ENCODE measurements at places on chromosomes 3 and 15.

DNA sequence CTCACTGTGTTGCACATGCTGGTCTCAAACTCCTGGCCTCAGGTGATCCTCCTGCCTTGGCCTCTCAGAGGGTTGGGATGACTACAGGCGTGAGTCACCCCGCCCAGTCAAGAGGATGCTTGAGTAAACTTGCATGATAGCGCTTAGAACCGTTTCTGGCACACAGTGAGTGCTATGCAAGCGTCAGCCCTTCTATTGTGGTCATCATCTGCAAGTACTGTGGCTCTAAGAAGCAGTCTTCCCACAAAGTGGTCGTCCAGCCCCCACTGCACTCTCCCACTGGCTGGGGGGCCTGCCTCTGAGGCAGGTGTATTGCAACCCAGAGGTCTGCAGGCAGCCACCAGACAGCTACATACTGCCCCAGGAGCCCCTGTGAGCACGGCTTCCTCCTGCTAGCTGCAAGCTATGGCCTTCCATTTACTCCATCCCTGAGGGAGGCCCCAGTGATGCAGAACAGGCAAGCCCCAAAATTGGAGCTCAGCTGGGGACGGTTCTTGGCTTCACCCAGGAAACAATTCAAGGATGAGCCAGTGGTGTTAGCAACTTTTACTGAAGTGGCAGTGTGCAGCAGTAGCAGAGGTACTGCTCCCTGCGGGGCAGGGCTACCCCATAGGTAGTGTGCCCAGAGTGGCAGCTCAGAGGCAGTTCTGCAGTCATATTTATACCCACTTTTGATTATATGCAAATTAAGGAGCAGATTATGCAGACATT lies 95.4 kb downstream of the LSM3 start:
- peak; percentile 20 for DNase-seq

DNA sequence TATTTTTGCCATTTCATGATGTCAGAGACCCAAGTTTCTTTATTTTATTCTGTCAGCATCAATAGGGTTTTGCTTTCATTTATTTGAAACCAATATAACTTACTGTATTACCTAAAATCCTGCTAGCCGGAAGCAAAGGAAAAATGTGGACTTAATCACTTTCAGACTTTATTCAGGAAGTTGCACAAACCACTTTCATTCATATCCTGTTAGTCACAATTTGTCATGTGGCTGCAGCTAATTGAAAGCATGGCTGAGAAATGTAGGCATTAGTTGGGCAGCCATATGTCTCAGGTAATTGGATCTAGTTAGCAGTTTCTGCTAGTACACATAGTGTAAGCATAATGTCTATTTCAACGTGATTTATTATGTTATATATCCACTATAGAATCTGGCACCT lies 462.3 kb upstream of the SGO1 start:
- no peak for DNase-seq

DNA sequence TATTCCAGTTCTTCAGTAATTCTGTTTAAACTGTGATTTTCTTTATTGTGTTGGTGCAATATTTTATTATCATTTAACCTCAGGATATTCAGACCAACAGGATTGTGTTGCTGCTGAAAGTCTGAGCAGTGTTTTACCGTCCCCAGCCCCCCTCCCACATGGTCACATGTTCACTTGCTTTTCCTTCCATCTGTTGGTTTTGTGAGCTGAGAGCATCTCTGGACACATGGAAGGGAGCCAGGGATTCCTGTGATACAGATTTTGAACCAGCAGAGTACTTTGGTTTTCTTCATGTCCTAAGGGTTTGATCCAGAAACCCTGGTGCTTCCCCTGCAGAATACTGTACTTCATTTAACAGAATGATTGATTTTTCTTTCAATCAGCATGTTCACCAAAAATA lies 11.9 kb downstream of the ARRDC4 start:
- DNase-seq, result no peak

GRCh38 chr3:102400766-102401165 lies 34.0 kb upstream of the ZPLD1 start:
- no peak for DNase-seq

DNA sequence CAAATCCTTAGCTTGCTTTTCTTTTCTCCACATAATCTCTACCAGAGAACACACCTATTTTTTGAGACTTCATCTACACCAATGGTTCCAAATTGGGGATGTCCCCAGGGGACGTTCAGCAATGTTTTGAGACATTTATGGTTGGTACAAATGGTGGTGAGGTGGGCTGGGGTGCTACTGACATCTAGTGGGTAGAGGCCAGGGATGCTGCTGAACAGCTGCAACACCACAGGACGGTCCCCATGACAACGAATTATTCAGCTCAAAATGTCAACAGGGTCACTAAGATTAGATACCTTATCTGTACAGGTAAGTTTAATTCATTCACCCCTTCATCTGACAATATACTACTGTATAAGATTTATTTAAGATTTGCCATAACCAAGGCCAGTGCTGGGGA lies 14.4 kb downstream of the GK5 start:
- DNase-seq, result peak; percentile 23

GRCh38 chr3:143970773-143971358 lies 757 bp upstream of the DIPK2A start:
- peak; percentile 65 for DNase-seq

- DNase-seq, result no peak
Measured at GRCh38 chr3:34185301-34185700, 386.9 kb downstream of the PDCD6IP start.

DNA sequence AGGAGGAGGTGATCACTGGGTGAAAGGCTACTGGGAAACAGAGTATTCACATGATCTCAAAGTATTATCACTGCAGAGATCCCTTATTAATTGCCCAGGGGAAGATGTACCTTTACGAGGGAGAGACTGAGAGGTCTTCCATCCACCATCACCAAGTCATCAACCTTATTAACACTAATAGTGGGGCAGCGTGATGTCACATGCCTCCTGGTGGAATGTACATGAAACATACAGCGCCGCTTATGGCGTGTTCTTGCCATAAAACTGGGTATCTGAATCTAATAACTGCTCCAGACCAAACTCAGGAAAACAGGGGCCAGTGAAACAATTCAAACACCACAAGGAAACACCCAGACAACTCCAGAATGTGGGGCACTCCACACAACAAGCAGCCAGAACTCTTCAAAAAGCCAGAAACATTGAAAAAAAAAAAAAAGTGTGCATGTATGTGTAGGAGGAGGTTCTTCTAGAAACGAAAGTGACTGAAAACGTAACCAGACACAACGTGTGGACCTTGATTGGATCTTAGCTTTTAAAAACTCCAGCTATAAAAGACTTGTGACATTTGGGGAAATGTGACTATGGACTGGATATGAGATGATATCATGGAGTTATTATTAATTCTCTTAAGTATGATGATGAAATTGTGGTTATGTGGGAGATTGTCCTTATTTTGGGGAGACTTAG lies 4.6 kb downstream of the STIMATE start:
- peak; percentile 38 for DNase-seq

- DNase-seq, result no peak
Measured at GRCh38 chr15:41996921-41997592, 23.8 kb downstream of the PLA2G4E start.

DNA sequence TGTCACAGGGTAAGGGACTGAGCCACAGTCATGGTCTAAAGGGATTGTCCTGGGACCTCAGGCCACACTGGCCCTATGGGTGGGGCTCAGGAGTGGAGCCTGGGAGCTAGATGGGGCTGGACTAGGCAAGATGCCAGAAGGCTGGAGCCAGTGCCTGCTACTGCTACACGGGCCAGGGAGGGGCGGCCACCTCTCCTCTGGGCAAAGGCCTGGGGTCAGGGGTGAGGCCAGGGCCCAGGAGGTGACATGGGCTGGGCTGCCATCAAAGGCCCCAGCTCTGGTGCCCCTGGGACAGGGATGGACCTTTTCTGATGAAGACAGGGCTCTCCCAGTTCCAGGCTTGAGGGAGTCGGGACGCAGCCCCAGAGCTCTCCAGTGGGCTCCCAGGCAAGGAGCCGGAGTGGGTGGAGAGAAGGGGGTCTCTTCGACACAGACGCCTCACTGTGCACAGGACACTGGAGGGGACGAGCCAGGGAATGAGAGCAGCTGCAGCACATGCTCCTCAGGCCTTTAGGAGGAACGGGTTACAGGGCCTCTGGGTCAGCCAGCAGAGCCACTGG lies 62.1 kb upstream of the IQSEC1 start:
- no peak for DNase-seq

DNA sequence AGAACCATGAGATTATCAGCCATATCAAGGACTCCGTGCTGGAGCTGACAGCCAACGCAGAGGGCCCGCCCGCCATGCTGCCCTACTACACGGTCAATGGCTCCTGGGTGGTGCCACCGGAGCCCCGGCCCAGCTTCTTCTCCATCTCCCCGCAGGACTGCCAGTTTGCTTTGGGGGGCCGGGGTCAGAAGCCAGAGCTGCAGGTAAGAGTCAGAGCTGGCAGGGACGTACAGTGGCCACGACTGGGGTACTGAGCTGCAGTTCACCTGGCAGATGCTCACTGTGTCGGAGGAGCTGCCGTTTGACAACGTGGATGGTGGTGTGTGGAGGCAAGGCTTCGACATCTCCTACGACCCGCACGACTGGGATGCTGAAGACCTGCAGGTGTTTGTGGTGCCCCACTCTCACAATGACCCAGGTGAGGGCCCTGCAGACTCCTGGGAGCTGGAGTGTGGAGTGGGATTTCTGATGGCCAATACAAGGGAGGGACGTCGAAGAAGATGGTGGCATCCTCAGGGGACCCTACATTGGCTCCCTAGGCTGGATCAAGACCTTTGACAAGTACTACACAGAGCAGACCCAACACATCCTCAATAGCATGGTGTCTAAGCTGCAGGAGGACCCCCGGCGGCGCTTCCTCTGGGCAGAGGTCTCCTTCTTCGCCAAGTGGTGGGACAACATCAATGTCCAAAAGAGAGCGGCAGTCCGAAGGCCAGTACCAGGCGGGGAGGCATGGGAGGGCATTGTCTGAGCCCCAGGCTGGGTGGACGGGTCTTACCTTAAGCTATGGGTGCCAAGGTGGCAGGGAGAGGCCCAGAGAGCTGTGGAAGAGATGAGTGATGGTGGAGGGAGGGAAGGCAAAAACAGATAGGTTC lies 2.4 kb downstream of the MAN2A2 start:
- no peak for DNase-seq

DNA sequence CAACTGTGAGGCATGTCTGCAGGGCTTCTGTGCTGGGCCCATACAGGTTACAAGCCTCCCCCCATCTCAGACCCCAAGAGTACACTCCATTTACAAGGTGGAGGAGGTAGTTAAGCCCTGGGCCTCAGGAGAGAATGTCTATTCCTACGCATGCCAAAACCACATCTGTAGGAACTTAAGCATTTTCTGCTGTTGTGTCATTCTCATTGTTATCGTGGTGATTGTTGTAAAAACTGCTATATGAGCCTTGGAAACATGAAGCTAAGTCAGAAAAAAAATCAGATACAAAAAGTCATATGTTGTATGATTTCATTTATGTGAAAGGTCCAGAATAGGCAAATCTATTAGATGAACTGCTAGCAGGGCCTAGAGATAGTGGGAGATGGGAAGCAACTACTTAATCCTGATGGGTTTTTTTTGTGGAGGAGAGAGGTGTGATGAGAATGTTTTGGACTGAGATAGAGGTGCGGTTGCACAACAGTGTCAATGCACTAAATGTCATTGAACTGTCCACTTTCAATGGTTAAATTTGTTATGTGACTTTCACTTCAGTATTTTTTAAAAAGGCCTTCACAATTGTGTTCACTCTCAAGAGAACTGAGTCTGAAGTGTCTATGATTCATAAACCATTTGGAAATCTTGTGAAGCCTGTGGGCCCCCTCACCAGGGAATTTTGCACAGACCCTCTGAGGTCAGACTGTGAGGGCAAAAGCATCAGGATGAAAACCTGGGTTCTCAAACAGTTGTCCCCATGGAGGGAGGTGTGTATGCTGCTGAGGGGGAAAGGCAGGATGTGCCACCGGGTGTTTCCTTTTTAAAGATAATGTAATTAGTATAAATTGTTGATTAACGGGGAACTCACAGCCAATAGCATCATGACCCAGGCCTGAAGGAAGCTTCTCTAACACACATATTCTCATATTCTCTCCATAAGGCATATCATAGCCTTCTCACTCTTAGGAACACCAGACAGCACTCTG lies 3.2 kb downstream of the RTP3 start:
- DNase-seq, result no peak

GRCh38 chr3:101151286-101151913 lies 158.2 kb upstream of the ABI3BP start:
- no peak for DNase-seq

- DNase-seq, result no peak
Measured at GRCh38 chr15:68175526-68175925, 29.6 kb downstream of the CALML4 start.

DNA sequence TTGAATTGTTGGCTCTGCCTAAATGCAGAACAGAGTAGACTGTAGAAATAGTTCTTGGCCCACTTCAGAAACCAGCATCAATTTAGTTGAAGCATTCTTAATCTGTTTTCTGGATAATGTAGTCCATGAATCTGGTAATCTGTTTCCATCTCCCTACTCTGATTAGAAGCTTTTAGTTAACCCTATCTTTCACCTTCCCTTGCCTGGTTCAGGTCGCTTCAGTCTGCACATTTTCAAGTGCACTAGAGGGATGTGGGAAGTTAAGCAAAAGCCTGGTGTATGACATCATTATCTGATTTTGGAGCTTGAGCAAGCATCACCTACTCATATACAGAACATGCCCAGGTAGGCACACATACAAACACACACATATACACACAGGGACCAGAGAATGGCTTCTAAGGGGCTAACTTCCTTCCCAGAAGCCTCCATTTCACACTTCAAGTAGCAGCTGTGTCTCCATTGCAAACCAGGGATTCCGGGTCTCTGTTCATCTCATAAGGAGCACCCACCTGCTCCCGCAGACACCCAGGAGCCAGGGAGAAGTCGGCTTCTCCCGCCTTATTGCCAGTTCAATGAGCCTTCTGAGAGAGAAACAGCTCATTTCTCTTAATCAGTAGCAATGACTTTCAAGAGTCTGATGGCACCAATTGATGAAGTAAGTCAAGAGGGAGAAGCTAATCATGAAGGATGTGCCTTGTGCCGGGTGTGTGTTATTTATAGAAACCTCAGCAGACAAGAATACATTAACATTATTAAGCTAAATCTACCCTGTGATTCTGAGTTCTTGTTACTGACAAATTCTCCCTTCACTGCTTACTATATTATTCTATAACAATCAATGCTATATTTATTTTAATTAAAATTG lies 347.9 kb upstream of the STAC start:
- DNase-seq, result no peak

DNA sequence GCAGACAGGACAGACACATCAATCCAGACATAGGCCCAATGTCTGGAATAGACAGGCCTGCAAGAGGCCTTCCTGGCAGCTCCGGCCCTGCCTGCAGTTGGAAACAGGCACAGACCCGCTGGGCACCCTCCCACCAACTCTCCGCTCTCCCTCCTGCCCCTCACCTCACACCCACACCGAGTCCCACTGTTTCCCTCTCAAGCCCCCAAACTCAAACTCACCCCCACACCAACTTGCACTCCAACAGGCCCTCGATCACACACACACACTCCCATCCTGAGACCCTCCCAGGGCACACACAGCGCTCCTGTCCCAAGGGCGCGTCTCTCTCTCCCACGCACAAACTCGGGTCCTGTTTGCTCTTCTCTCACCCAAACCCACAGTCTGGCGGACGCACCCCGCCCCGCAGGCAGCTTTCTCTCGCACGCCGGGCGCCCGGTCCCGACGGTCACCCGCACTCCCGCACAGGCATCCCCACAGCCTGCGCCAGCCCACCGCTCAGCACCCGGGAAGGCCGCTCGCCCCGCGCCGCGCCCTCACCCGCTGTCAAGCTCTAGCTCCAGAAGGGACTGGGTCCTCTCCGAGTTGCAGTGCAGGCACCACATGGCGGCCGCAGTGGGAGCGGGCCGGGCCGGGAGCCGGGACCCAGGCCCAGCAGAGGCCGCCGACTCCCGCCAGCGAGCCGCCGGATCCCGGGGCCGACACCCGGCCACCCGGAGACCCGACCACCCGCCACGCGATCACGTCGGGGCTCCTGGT lies 106.2 kb downstream of the IQSEC1 start:
- DNase-seq, result peak; percentile 29

- no peak for DNase-seq
Measured at GRCh38 chr3:14784087-14784681, 34.6 kb upstream of the FGD5 start.
